Mucosa of descending colon (tissue), 3 donors: ENCODE measurements at places on chromosomes 12 and 14. TPM values are rescaled to one million over a fixed set of nuclear protein-coding genes. Genes with fewer than 3 reads are reported as not detected.

Gene WSCD2
- total RNA-seq: 0.53 TPM

Gene RPL10L
- total RNA-seq: 6.0 TPM

Gene TSHR
- not detected for total RNA-seq

Gene DCAF5
- 71.4 TPM for total RNA-seq

Gene APOLD1
- total RNA-seq: 0.93 TPM

Gene NRXN3
- 2.6 TPM for total RNA-seq

Gene NELL2
- total RNA-seq: 5.8 TPM
